ENCODE measurements at places on chromosomes 4 and X.

GRCh38 chr4:122687531-122688061 is 44.9 kb upstream of the BBS12 start:
- DNase-seq: no peak

DNA sequence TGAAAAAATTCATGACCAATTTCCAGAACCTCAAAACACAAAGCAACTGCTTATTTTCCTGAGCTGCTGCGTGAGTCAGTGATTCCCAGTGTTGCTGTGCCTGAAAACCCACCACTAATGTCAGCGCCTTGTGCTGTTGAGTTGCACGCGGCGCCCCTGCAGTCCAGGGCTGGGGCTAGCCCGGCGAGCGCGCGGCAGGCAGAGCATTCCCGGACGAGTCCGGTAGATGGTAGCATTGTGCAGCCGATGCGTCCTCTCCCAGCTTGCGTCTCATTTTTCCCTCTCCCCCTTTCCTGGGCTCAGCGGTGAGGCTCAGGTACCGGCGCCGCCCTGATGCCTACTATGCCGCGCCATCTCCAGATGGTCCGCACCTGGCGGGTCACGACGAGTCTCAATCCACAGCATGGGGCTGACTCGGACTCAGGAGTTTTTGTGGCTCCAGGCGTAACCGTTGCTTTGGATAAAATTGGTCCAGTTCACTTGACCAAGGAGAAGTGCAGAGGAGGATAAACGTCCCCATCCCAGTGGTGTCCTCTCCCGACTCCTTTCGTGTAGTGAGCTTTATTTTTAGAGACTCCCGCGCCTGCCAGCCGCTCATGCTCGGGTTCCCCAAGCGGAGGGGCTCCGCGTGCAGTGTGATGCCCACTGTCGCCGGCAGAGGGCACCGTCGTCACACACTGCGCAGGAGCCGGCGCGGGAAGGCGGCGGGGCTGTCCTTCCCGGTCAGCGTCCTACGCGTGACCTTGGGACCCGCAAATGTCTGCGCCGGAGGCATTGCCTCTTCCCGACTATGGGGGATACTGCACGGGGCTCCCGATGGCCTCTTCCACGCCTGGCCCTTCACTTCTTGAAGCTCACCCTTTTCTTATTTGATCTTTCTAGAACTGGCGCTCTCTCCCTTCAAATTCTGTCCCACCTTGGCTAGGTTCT is 53.6 kb upstream of the IGFBP7 start:
- DNase-seq: peak; percentile 49

GRCh38 chr4:81745050-81745449 is 273.3 kb upstream of the RASGEF1B start:
- no peak for DNase-seq

DNA sequence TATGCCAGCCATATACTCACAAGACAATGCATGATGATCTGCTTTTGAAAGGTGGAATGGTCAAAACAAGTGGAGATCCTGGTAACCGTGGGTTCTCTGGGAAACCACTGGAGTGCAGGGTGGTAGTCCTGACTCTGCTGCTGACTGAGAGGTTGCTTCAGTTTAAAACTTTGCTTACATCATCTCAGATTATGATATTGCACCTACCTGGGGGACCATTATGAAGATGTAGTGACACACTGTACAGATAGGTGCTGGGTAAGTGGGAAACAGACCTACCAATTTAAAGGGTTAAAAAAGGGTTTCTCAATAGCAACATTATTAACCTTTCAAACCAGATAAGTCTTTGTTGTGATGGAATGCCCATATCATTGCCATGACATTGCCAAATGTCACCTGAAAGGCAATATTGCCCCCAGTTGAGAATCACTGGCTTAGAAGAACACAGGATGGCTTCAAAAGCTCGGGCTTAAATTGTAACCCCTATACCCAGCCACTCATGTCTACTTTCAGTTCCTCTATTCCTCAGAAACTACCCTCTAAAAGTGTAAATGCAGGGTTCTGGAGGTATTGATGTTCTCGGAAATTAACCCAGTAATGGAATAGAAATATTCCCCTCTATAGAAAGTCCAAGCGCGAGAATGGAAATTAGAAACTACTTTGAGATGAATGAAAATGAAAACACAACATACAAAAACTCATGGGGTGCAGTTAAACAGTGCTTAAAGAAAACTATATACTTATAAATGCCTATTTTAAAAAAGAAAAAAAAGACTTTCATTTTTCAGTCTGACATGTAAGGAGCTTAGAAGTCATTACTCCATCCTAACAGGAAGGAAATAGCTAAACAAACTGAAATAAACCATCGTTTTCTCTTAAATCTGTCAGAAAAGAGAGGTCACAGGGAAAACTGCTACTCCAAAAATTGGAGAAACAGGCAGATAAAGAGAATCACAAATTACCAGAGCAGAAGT is 65.8 kb downstream of the ARHGEF6 start:
- DNase-seq: no peak

- no peak for DNase-seq
These were observed 98.9 kb downstream of the GPR82 start for GRCh38 chrX:41822892-41823291.

DNA sequence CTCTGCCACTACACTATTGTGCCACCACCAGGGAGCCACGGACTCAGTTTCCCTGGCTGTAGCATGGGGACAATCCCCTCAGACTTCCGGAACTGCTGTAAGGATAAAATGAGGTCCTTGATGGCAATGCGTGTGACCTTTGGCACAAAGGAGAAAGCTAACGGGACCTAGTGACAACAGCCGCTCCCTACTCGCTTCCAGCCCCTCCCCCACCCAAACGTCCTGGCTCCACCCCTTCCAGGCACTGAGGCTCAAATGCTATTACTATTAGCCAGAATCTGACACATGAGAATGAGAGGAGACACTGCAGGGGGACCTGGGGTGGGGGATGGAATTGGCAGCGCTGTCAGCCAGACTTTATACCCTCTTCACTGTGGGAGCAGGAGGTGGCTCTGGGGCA is 5.4 kb upstream of the DUSP9 start:
- DNase-seq: no peak

GRCh38 chr4:8362483-8362882 is 78.0 kb downstream of the ACOX3 start:
- DNase-seq: no peak

GRCh38 chr4:83708500-83709175 is 172.7 kb downstream of the GPAT3 start:
- DNase-seq: no peak

DNA sequence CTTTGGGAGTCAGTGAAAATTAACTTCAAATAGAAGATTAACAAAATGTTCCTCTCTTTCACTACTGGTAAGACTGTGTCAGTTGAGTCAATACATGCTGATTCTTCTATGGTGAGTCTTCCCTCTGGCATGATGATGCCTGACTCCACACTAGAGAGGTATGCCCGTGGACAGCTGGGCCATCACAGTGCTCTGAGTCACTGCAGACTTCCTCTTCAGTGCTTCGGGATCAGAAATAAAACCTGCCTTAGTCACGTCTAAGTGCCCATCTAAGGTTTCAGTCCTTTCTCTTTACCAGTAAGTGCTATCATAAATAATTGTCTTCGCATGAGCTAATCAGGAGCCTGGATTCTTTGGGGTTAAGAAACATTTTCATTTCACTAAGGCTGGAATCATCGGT is 1.6 kb upstream of the ASB5 start:
- no peak for DNase-seq

All from CD4-positive, alpha-beta T cell treated with Interleukin-4 for 4 hours (primary cell).